ENCODE measurements at places on chromosomes 13 and 19.
A peak's percentile ranks its signal among the peaks of the same experiment; 100 is the strongest.

DNA sequence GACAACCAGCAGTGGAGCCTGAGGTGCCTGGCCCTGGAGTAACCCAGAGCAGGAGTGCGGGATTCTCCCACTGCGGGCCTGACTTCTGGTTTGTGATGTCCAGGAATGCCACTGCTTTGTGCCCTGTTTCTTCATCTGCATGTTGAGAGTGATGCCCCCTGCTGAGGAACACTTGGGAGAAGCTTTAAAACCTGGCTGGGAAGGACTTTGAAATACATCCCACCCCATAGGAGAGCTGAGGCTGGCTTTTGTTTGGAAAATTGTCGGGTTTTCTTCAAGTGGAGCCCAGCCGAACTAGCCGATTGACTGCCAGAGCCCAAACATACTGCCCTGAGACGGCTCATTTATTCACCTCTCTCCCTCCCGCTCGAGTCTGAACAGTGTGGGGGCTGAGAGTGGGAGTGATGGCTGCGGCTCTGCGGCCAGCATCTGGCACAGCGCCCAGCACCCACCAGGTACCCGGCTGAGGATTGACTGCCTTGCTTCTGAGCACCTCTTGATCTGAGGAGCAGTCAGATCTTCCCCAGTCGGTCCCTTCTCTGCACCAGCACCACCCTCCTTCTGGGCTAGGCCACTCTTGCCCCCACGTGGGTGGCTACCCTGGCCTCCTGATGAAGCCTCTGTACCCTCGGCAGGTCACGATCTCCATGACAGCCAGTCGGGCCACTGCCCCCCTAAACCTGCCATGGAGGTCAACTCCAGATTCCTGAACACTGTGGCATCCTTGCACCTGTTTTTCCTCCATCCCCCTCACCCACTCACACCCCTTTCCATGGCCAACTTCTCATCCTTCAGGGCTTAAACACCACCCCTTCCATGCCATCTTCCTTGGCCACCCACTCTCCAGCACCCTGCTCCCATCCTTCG, 148.9 kb downstream of the SIPA1L3 start:
- DNase-seq, result no peak

DNA sequence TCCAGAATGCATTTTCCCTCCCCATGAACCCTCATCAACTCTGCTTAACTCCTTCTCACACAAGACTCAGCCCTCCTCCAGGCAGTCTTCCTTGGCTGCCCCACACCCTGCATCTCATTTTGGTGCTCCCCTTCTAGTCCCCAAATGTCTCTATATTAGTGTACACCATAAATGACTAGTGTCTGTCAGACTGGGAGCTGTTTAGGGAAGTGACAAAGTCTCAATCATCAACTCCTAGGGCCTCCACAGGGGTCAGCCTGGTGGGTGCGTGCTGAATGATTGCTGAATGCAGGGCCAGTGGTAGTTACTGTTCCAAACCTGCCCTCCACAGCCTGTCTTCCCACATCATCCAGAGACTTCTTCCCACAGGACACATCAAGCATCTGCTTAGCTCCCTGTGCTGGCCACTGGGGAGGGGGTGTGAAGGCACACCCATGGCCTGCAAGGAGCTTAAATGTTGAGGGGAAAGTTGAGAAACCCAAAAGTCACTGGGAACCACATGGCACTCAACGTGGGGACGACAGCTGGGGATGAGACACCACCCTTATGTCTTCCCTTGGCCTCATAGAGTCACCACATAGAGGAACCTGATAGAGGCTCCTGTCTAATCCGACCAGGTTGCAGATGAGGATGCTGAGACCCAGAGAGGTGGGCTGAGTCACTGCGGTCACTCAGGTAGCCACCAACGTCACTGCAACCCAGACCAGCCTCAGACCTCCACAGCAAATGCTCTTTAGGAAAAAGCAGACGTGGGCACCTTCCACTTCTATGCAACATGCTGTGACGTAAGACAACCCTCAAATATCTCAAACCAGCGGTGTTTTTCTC, 79.3 kb upstream of the TM9SF2 start:
- no peak for DNase-seq

GRCh38 chr19:5006201-5006600, 37.3 kb downstream of the KDM4B start:
- peak; percentile 40 for DNase-seq

DNA sequence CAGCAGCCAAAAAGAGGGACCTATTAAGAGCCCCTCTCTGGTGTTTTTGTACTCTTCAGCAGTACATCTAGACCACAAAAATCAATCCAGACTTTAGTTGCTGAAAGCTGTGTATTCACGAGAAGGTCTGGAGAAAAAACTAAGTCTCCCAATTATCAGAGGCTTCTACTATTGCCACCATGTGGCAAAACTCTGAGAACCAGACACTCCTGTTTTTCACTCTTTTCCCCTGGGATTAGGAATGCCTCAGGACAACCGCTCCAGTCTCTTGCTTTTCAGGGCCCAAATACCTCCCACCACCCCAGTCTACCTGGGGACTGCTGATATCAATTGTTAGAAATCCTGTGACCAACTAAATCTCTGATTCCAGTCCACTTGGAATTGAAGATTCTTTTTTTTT, 30.1 kb upstream of the OBI1 start:
- DNase-seq, result no peak

DNA sequence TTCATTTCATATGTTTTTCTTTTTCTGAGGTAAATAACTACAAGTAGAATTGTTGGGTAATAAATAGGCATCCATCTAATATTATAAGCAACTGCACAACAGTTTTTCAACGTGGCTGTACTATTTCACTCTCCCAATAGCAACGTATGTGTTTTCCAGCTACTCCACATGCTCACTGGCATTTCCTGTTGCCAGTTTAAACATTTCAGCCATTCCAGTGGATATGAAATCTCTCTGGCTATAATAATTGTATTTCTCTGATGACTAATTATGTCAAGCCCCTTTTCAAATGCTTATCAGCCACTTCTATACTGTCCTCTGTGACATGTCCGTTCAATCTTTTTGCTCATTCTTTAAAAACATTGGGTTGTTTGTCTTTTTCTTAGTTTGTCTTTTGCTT, 26.8 kb upstream of the ALOX5AP start:
- DNase-seq, result no peak

DNA sequence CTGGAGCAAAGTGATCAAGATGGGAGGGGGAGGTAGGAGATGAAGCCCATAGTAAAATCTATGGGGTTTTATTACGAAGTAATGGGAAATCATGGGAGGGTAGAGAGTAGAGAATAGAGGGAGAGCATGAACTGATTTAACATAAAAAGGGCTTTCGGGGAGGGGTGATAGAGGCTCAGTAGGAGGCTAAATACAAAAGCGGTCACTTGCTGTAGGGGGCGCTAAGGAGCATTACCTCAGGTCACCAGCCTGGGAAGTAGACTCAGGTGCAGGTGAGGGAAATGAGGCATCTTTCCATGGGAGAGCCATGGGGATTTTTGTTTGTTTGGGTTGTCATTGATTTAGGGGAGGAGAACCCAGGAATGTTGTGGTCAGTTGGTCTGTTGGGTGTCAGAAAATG, 14.1 kb downstream of the KRTDAP start:
- DNase-seq, result no peak

- no peak for DNase-seq
These were observed 9.4 kb upstream of the TMPRSS9 start for GRCh38 chr19:2350656-2351055.

GRCh38 chr19:41377977-41378709, 1.8 kb downstream of the TMEM91 start:
- DNase-seq, result no peak

DNA sequence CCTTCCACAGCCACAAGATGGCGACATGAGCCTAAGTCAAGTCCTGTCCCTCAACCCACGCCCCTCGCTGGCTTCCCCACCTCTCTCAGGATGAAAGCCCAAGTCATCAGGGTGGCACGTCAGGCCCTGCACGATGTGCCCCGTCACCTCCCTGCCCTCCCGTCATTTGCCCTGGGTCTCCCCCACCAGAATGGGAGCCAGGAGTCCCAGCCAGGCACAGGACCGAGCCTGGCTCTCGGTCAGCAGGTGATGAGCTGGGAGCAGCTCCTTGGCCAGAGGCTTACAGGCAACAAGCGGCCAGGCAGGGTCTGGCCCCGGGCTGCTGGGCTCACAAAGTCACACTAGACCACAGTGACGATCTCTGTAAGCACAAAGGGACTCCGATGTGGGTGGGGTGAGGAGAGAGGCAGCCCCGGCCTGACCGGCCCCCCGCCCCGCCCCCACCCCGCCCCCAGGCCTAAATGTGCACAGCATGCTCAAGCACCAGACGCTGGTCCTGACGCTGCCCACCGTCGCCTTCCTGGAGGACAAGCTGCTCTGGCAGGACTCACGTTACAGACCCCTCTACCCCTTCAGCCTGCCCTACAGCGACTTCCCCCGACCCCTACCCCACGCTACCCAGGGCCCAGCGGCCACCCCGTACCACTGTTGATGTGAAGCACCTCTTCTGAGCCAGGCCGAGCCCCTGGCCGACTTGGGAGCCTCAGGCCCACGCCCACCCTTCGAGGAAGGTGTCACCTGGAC, 7.3 kb downstream of the MRPL4 start:
- DNase-seq, result peak; percentile 67

GRCh38 chr13:49615836-49616675, 12.3 kb upstream of the ARL11 start:
- no peak for DNase-seq

DNA sequence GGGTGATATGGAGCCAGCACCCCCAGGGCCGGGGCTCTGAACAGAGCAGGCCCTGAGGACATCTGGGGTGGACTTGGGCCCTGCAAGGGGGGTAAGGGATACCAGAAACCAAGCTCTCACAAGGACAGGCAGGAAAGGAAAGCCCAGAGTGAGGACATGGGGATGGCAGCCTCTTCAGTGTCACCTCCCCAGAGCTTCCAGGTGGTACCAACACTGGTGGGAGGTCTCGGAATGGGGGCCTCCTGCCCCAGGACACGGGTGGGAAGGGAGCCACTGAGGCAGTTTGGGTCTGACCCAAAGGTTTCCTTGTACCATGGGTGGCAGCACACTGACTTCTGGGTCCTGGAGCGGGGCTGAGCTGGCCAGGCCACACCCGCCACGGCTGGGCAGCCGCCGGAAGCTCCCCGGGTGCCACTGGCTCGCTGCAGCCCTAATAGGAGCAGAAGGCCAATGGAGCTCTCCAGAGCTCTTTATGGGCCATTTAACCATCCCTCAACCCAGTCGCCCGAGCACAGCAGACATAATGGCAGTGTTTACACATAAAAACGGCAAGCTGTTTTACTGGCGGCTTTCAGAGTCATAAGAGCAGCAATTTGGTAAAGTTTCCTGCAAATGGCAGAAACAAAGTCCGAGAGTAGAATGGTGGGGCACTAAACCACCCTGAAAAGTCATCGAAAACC, 59.3 kb downstream of the PEPD start:
- DNase-seq, result no peak

GRCh38 chr19:10467104-10467706, 36.0 kb downstream of the KEAP1 start:
- no peak for DNase-seq

GRCh38 chr19:9792206-9793070, 23.9 kb upstream of the ZNF846 start:
- no peak for DNase-seq

DNA sequence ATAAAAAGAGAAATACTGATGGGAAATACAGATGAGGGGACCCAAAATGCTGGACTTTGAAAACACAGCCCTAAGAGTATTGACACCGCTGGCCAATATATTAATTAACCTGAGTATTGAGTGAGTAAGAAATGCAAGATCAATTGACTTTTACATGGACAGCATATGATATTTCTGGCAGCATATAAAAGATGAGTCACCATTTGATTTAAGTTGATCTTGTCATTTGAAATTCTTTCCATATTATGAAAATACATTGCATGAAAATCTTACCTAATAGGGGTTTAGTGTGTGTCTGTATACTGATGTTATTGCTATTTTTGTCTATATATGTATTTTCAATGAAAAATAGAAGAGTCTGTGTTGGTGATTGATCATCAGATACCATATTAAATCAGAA, 619.6 kb downstream of the KCTD12 start:
- no peak for DNase-seq

DNA sequence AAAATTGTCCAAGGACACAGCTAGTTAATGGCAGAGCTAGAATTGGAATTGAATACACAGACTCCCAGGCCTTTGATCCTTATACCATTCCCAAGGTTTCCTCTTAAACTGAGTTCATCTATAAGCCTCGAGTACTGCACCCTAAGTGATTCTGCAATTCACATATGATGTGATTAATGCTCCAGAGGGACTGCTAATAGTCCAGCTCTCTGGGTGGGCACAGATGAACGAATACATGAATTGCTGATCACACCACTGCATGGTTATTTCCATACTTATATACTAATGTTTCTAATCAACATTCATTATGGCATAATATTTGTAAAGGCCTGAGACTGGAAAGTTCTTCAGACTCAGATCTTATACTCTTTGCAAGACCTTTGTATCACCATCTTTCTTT, 101.8 kb downstream of the NUFIP1 start:
- no peak for DNase-seq

DNA sequence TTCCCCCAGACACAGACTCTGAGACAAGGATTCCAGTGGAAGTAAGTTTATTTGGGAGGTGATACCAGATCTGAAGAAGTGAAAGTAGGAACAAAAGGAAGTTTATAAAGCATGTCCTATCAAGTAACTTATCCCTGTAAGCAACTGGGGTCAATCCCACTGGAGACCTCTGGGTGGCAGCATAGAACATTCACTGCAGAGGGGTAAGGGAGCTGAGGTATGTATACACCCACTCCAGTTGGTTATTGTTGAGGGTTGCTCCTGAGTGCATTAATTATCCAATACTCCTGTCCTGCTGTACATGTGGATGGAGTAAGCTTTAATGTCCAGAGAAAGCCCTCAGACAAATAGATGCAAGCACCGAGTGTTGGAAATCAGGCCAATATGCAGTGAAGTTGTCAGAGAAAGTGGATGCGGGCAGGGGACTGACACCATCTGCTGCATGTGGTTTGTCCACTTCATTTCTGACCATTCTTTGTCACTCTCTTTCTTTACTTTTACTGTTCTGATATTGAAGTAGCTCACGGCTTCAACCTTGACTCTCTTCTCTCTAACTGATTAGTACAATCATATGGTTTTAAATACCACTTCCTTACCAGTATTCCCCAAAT, 46.7 kb downstream of the NOTCH3 start:
- no peak for DNase-seq

GRCh38 chr13:78576261-78576660, 27.1 kb downstream of the POU4F1 start:
- DNase-seq, result no peak

DNA sequence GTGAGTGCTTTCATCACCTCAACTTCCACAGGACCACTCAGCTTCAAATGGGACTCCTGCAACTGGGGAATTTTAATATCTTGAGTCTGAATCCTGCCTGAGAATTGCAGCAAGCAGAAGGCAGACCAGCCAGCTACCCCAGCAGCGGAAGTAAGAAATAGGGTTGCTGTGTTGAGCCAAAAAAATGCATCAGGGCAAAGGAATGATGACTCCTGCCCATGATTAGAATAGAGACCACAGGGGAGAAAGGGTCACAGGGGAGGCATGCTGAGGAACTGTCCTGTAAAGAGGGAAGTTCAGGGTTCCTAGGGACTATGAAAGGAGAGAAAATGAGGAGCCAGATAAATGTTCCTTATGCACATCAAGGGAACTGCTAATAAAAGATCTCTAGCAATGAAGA, 370.2 kb downstream of the KCTD12 start:
- DNase-seq, result no peak

Measured in RCC 7860 (cell line).